ENCODE measurements at places on chromosomes 16 and 17.

DNA sequence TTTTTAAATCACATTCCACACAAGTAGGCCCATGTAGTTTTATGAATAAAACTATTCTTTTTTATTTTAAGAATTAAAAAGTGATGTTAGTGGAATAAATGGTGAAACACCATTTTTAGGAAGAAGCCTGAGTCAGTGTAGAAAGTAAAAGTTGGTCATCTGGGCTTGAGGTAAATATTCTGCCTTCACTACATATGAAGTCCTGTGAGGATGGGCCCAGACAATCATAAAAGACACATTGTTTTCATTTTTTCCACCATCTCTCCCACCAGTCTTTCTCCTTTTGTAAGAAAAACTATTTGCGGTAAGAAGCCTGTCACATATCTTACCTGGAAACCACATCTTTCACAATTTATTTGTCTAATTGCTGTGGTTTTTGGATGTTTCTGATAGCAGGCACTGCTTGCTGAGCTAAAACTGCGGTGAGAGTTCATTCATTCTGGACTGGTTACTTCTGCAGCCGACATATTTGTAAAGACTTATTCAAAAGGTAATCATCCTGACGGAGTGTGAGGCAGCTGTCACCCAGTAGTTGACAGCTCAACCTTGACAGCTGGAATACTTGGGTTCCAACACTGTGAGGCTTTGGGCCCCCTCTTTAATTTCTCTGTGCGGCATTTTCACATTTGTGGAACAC is 10.6 kb upstream of the RFFL start:
- H3K27me3 ChIP-seq = no peaks in the 10 kb centered on the region
- H3K4me3 ChIP-seq = peak overlapping the region; percentile 1
- no peaks in the 10 kb centered on the region for H3K36me3 ChIP-seq
- H3K4me1 ChIP-seq = peaks cover 12% of the 10 kb centered on the region
- no peak for DNase-seq

DNA sequence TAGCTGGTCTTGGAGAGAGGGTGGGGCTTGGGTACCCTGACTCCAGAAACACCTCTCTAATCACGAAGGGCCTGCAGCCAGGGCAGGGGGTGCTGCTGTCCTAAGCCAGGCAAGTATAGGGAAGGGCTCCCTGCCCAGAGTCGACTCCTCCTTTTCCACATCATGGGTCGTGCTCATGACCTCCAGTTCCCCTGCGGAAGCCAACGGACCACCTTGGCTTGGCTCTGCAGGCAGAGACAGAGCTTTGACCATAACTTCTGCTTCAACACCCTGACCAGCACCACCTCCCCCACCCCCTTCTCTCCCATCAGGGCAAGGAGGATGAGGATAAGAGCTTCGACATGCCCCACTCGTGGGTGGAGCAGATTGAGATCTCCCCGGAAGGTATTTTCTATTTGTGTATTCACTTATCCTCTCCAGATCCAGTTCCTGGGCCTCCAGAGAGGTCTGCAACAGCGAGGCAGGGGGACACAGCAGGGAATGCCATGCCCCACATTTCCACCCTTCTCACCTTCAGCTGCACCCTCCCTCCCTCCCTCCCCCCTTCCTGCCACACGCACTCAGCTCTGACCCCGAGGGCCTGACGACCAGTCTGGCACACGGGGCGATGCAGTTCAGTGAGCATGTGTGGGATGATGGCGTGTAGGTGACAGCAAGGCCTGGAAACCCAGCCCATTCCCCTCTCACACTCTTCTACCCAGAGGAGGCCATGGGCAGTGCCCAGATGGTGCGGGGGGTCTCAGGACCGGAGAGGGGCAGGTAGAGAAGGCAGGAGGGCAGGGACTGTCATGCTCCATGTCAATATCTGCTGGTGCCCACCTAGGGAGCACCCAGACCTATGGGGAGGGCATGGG is 14.0 kb upstream of the KATNB1 start:
- no peak overlapping the region for H3K27ac ChIP-seq
- H3K4me3 ChIP-seq = no peak overlapping the region
- no peaks in the 10 kb centered on the region for H3K27me3 ChIP-seq
- no peaks in the 10 kb centered on the region for H3K36me3 ChIP-seq
- no peaks in the 10 kb centered on the region for H3K4me1 ChIP-seq

GRCh38 chr16:177394-177822 is 928 bp downstream of the HBA1 start:
- peaks cover 27% of the 10 kb centered on the region for H3K27me3 ChIP-seq
- no peak overlapping the region for H3K4me3 ChIP-seq
- H3K27ac ChIP-seq = no peak overlapping the region

DNA sequence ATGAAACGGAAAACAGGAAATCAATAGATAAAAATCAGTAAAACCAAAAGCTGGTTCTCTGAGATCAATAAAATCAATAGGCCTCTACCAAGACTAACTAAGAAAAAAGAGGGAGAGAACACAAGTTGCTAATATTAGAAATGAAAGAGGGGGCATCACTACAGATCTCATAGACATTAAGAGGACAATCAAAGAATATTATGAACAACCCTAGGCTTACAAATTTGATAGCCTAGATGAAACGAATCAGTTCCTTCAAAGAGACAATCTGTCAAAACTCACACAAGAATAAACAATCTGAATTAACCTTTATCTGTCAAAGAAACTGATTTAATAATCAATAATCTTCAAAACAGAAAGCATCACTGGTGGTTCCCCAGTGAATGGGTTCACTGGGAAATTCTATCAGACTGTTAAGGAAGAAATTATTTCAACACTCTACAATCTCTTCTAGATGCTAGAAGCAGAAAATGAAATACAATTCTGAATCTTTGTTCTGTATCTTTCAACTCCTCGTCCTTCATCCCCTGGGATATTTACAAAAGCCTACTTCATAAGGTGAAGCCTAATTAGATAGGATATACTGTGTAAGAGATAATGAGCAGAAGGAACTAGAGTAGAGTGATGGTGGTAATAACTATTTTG is 4.4 kb downstream of the ABCA9 start:
- no peaks in the 10 kb centered on the region for H3K27me3 ChIP-seq
- no peak for DNase-seq
- H3K36me3 ChIP-seq = no peaks in the 10 kb centered on the region
- H3K4me3 ChIP-seq = no peak overlapping the region
- no peak overlapping the region for H3K27ac ChIP-seq

- no peak overlapping the region for H3K4me3 ChIP-seq
- no peak overlapping the region for H3K27ac ChIP-seq
- no peaks in the 10 kb centered on the region for H3K27me3 ChIP-seq
- no peaks in the 10 kb centered on the region for H3K36me3 ChIP-seq
- H3K4me1 ChIP-seq = no peaks in the 10 kb centered on the region
Measured at GRCh38 chr17:71192848-71193247, 928.0 kb upstream of the SOX9 start.

- H3K27me3 ChIP-seq = no peaks in the 10 kb centered on the region
- H3K4me1 ChIP-seq = peaks cover 16% of the 10 kb centered on the region
- no peak overlapping the region for H3K4me3 ChIP-seq
- peaks cover 13% of the 10 kb centered on the region for H3K36me3 ChIP-seq
Measured at GRCh38 chr16:29804020-29804419, 2.3 kb upstream of the MAZ start.

- H3K4me1 ChIP-seq = no peaks in the 10 kb centered on the region
- DNase-seq = no peak
- H3K36me3 ChIP-seq = no peaks in the 10 kb centered on the region
- H3K4me3 ChIP-seq = no peak overlapping the region
- H3K27ac ChIP-seq = no peak overlapping the region
Measured at GRCh38 chr17:48176471-48176855, 68.9 kb downstream of the SNX11 start.

DNA sequence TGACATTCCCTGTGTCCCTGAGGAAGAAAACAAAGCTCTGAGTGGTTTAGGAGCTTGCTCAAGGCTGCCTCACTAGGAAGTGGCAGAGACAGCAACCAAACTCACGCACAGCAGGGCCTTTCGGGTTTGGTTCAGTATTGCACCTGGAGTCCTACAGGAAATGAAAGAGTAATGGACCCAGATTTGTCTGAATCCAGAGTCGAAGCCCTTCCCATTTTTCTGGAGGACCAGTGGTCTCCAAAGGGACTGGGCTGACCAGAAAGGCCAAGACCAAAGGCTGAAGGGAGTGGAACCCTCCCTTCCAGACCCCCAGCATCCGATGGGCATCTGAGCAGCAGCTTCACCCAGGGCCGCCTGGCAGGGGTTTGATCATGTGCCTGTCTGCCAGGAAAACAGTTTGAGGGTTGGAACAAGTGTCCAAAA is 85.5 kb upstream of the RPL38 start:
- DNase-seq = no peak
- H3K4me1 ChIP-seq = no peaks in the 10 kb centered on the region
- no peak overlapping the region for H3K27ac ChIP-seq
- H3K4me3 ChIP-seq = no peak overlapping the region

GRCh38 chr17:28551421-28552175 is 826 bp downstream of the UNC119 start:
- peak overlapping the region; percentile 13 for H3K4me3 ChIP-seq
- peaks cover 23% of the 10 kb centered on the region for H3K36me3 ChIP-seq
- no peak for DNase-seq

- H3K36me3 ChIP-seq = no peaks in the 10 kb centered on the region
- H3K27me3 ChIP-seq = no peaks in the 10 kb centered on the region
- H3K4me3 ChIP-seq = no peak overlapping the region
- no peaks in the 10 kb centered on the region for H3K4me1 ChIP-seq
- H3K27ac ChIP-seq = no peak overlapping the region
Measured at GRCh38 chr17:32542186-32542585, 55.4 kb downstream of the CDK5R1 start.

- H3K4me1 ChIP-seq = no peaks in the 10 kb centered on the region
- no peak overlapping the region for H3K4me3 ChIP-seq
- peak overlapping the region; percentile 22 for H3K27ac ChIP-seq
- H3K27me3 ChIP-seq = no peaks in the 10 kb centered on the region
Measured at GRCh38 chr17:64741038-64741641, 79.0 kb upstream of the SMURF2 start.

GRCh38 chr17:31099016-31099415 is 4.2 kb downstream of the NF1 start:
- H3K27me3 ChIP-seq = no peaks in the 10 kb centered on the region
- no peak overlapping the region for H3K4me3 ChIP-seq
- H3K4me1 ChIP-seq = peaks cover 4% of the 10 kb centered on the region
- no peak overlapping the region for H3K27ac ChIP-seq
- DNase-seq = no peak
- H3K36me3 ChIP-seq = no peaks in the 10 kb centered on the region

GRCh38 chr17:81794074-81794476 is 9.9 kb upstream of the GCGR start:
- DNase-seq = no peak
- no peaks in the 10 kb centered on the region for H3K36me3 ChIP-seq
- no peaks in the 10 kb centered on the region for H3K4me1 ChIP-seq
- peak overlapping the region; percentile 7 for H3K4me3 ChIP-seq
- no peak overlapping the region for H3K27ac ChIP-seq

GRCh38 chr16:28168991-28169554 is 42.7 kb downstream of the XPO6 start:
- no peak overlapping the region for H3K27ac ChIP-seq
- H3K27me3 ChIP-seq = no peaks in the 10 kb centered on the region
- no peak for DNase-seq
- H3K4me1 ChIP-seq = no peaks in the 10 kb centered on the region
- peaks cover 24% of the 10 kb centered on the region for H3K36me3 ChIP-seq
- no peak overlapping the region for H3K4me3 ChIP-seq

- DNase-seq = no peak
- H3K27ac ChIP-seq = peak overlapping the region; percentile 72
- peaks cover 9% of the 10 kb centered on the region for H3K4me1 ChIP-seq
- H3K36me3 ChIP-seq = no peaks in the 10 kb centered on the region
Measured at GRCh38 chr17:37829592-37830123, 84.8 kb upstream of the HNF1B start.

DNA sequence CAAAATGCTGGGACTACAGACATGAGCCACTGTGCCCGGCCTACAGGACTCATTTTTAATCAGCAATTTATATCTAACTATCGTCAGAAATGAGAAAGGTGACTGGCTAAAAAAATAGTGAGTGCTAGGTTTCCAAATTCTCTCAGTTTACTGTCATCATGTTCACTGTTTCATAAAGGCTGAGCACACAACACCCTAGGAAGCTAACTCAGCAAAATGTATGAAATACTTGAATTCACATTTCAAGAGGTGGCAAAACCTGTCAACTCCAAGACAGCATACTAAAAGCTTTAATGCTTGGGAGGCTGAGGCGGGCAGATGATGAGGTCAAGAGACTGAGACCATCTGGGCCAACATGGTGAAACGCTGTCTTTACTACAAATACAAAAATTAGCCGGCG is 16.7 kb downstream of the WDR45B start:
- H3K4me3 ChIP-seq = no peak overlapping the region
- no peaks in the 10 kb centered on the region for H3K27me3 ChIP-seq
- no peak overlapping the region for H3K27ac ChIP-seq
- no peak for DNase-seq
- H3K36me3 ChIP-seq = peaks cover 13% of the 10 kb centered on the region

DNA sequence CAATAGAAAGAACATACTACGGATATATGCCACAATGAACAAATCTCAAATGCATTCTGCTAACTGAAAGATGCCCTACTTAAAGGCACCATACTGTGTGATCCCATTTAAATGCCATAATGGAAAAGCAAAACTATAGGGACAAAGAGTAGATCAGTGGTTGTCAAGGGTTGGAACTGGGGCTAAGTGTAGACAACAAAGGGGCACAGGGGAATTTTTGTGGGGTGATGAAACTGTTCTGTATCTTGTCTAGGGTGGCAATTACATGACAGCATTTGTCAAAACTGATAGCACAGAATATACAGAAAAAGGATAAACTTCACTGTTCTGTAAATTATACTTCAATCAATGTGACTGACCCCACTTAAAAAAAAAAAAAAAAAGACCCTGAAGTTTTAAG is 17.7 kb downstream of the GFOD2 start:
- H3K4me1 ChIP-seq = peaks cover 3% of the 10 kb centered on the region
- no peak for DNase-seq
- peaks cover 4% of the 10 kb centered on the region for H3K36me3 ChIP-seq

DNA sequence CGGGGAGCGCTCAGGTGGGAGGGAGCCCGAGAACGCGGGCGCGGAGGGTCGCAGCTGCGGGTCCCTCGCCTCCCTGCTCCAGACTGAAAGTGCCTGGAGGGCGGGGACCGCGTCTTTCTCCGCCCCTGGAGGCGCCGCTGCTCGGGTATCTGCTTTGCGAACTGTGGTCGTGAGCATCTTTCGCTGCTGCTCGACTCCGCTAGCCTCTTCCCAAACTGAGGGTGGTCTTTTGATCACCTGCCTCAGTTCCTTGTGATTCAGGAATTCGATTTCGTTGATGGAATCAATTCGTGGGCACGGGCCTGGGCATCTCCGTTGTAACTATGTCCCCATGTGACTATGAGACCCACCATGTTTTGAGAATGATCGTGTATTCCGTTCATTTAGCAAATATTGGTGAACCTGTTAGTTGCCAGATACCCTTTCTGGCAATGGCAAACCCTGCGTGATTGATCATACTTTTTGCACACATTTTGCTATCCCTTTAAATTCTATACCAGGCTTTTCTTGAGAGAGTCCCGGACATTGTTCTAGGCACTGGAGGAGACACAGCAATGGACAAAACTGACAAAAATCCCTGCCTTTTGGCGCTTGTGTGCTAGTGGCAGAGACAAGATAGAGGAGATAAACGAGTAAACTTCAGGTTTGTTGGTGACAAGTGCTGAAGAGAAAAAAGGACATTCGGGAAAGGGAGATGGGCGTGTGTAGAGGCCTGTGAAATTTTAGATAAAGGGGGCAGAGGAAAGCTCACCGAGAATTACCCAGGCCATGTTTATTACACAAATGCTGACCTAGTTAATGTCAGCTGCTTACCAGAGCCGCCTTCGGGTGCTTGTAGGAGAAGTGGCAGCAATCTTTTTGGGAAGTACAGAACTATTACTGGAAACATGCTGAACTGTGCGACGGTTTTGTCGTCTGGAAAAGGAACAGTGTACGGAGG is 948 bp downstream of the UTP18 start:
- peak overlapping the region; percentile 89 for H3K4me3 ChIP-seq
- no peaks in the 10 kb centered on the region for H3K36me3 ChIP-seq
- H3K4me1 ChIP-seq = peaks cover 27% of the 10 kb centered on the region
- H3K27ac ChIP-seq = peak overlapping the region; percentile 93
- DNase-seq = peak; percentile 83
- no peaks in the 10 kb centered on the region for H3K27me3 ChIP-seq

Measured in kidney (tissue), 22 donors.